ENCODE measurements at places on chromosomes 6 and 20.
A peak's percentile ranks its signal among the peaks of the same experiment; 100 is the strongest.

DNA sequence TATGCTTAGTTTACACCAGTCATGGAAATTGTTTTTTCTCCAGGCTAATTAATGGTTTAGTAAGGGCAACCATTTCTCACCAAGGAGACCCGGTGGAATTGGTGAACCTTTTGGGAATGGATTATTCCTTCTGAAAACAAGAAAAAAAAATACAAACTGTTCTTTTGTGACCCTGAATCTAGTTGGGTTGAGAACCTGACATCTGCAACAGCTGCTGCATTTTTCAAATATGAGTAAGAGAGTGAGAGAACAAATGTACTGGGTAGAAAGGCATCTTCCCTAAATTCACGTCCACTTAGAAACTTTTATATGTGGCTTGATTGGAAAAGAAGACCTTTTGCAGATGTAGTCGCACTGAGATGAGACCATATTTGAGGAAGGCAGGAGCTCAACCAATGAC is 553.4 kb upstream of the EPHA7 start:
- no peak for DNase-seq

DNA sequence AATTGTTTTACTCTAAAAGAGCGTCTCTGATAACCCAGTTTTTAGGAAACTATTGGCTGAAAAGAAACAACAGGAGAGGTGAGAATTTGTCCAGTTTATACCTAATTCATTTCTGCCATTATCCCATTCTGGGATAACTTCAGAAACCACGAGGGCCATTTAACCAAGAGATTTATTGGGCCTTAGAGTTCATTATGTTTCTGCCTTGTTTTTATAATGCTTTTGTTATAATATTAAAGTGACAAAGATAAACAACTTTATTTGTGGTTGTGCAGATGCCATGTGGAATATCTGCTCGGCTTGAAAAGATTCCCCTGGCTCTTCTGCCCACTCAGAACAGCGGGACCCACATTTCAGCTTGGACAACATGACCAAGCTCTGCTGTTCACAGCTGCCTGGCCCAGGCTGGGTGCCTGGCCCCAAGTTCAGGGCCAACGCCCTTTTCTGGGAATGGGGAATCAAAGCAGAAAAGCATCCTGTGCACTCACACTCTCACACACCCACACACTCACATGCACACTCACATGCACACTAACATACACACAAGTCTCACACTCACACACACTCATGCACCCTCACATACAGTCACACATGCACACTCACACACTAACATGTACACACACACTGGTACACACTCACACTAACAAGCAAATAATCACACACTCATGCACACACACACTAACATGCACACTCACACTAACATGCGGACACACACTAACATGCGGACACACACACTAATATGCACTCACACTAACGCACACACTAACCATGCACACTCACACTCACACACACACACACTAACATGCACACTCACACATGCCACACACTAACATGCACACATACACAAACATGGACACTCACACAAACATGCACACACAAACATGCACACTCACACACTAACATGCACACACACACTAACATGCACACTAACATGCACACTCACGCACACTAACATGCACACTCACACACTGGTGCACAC is 86.7 kb upstream of the NEDD9 start:
- no peak for DNase-seq

GRCh38 chr6:144488590-144488989 is 203.5 kb downstream of the UTRN start:
- DNase-seq, result no peak

DNA sequence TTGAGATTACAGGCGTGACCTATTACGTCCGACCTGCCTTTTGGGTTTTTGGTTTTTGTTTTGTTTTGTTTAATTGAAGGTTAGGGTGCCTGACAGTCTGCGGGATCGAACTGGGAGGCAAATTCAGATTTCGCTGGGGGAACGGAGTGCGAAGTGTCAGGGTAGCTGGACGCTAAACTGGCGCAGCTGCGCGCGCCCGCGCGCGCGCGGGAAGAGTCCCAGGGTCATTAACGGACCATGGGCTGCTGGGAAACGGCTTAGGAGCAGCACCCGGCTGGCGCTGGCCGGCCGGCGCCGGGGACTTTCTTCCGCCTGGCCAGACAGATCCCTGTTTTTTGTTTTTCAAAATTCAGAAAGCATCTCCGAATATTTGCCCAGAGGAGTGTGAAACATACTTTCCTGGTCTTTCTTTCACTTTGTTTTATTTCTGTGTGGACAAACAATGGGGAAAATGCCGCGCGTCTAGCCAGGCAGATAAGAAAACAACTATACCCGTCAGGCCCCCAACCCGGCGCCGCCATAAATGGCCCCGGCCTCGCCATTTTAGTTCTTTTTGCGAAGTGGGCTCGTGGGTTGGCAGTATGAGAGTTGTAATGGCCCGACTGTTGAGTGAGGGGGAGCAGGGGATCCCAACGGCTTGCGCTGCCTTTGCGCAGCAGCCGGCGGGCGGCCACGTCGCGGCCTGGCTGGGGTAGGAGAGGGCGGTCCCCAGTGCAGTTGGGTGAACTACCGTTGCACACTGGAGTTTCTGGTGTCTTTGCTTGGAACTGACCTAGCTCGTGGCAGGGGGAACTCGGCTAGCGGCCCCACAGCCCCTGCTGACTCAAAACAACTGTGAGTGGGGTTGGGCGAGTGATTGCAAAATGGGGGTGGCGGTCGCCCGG is 7.1 kb downstream of the HSPA1B start:
- DNase-seq, result peak; percentile 41

DNA sequence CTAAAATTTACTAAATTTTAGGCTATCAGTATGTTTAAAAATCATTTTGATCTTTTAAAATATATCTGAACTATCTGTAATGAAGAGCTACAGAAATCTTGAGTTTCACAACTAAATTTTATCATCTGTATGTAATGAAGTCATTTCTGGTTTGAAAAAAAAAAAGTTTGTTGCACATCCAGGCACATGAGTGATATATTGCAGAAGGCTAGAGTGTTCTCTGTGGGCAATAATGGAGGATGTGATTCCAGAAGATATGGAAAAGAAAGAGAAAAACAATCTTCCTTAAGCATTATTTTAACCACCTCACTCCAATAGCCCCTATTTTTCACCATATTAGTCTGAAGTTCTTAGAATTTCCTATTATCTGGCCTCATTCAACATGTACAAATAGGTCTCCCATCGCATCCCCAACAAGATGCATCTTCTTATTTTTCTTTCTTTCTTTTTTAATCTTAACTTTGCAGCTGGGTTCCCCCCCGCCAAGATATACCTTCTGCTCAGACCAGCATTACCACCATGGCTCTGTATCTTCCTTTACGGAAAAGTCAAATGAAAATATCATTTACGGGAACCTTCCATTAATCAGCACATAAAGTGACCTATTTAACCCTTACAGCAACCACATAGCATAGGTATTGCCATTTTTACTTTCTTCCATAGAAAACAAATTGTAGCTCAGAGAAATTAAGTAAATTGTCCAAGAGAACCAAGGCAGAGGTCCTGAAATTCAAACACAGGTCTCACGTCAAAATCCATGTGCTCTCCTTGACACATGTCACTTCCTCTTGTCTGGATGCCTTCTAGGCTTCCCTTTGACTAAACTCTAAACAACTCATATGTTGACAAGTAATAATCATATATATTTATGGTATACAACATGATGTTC is 116.9 kb downstream of the KIF13A start:
- DNase-seq, result no peak

DNA sequence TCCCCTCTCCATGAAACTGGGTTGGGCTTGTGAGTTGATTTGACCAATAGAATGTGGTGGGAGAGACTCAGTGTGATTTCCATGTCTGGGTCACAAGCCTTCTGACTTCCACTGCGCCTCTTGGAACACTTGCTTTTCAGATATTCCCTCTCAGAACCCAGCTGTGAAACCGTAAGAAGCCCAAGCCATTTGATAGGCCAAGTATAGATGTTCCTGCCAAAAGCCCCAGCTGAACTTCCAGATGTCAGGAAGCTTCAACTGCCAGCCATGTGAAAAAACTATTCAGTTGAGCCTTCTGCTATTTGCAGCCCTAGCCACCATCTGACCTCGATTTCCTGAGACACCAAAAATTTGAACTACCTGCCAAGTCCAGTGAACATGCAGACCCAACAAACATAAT is 387.8 kb upstream of the GJE1 start:
- DNase-seq, result no peak

DNA sequence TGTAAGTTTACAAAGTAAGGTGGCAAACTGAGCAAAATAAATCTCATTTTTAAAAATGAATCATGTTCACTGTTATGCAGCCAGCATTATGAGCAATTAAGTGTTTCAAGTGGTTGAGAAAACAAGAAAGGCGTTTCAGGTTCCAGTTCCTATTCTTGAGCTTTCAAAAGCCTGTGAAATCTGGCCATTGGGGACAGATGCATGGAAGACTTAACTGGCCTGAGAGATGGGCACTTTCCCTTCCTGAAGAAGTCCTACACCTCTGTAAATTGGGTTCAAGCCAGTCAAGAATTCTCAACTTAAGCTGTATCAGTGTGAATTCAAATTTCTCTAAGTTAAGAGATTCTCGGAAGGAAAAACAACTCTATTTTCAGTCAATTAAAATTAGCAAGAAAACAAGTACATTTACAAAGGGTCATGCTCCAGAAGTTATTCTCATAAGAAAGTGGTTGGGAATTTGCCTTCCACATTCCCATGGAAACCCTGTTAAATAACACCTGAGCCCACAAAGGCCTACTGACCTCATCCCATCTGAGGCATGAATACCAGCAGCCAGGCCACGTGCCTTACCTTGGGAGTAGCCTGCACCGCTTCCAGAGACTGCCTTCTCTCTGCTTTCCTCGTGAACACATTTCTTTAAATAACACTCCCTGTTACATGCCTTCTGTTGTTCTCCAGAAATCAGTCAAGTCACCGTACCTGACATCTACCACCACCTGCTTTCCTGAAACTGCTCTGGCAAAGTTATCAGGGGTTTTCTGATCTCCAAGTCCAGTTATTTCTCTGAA is 19.4 kb downstream of the MAP3K5 start:
- DNase-seq, result no peak

DNA sequence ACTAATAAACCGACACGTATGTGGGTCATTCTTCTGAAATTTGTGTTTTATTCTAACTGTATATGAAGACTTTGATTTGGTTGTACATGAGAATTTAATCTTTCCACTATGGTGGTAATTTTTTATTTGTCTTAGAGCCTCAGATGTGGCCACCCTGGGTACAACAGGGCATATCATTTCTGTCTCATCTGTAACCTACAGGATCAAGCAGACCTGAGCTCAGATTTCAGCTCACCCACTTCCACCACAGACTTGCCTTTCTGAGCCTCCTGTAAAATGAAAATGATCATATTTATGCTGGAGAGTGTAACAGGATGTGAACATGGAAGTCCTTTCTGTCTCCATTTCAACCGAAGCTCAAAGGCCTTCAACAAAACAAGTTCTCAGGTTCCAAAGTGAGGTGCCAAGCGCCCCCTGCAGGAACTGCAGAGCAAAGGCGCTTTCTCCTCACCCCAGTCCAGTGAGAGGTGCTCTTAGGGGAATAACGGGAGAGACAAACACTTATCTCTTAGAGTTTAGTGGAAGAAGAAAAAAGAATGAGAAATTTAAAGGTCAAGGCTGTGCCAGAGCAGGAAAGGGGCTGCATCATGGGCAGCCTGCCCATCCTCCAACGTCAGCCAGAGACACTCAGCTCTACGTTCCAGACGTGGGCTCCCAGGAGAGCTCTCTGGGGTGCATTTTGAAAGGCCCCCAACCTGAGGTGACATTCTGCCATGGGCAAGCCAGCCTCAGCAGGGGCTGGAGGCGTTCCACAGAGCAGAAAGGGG is 23.0 kb upstream of the CD24 start:
- no peak for DNase-seq

GRCh38 chr6:125910527-125910926 is 46.0 kb upstream of the HINT3 start:
- no peak for DNase-seq

DNA sequence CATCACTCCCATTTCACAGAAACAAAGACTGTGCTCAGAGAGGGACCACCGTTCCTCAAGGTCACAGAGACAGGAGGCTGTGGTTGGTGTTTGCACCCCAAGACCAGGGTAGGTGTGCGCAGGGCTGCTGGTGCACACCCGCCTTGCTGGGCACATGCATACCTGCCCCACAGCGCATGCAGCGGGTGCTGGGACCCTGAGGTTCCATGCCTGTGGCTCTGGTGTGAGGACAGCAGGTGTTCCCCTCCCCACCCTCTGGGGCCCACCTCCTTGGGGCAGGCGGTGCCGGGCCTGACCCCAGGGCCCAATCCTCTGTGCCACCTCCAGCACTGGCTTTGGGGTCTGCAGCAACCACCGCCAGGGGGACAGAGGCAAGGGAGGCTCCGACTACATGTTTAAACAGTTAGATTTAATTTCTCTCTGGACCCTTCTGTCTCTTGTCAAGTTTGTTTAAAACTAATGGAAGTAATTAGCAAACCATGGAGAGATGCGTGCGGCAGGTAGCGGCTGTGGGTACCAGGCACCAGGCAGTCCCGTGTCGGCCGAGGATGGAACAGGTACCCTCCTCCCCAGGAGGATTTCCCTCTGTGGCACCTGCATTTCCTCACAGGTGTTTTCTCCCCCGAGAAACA is 327.8 kb downstream of the TAF4 start:
- no peak for DNase-seq

DNA sequence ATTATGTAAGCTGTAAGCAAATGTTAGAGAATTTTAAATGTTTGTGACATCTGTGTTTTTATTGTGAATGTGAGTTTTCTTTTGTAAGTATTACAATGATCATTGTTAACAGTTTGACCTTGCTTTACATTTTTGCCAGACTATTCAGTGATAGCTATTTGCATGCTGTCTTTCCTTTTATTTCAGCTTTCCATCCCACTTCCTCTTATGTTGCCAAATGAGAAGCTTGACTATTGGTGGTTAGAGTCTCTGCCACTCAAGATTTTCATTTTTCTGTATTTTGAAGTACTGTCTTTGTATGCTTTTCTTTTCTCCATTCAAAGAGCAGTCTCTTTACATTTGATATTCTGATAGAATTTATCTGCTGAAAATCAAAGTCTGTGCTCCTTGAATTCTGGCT is 104.1 kb downstream of the PRIM2 start:
- DNase-seq, result no peak

DNA sequence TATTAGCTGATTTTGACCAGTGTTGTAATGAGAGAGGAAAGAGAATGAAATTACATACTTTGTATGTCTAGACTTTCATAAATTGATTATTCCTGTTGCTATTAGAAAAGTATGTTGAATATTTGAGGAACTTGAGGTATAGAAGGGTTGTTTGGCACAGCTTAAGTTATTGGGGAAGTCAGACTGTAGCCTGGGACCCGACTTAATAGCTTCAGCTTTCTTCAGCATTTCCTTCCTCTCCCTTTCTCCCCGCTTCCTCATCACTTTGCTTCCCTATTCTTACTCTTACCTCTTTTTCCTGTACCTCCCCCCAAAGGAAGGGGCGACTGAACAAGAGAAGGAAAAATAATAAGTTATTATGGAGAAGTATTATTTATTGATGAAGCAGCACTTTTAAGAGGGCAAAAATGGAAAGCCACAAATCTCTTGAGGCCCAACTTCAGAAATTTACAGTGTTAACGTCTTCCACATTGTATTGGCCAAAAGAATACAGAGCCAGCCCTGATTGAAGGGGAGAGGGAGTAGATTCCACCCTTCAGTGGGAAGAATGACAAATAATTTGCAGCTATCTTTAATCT is 7.4 kb downstream of the SENP6 start:
- no peak for DNase-seq
